ENCODE measurements at places on chromosomes 12 and 14.

GRCh38 chr12:50507474-50507838, 2.7 kb downstream of the DIP2B start:
- DNase-seq, result no peak

- DNase-seq, result no peak
Measured at GRCh38 chr12:32906399-32907165, 10.0 kb upstream of the PKP2 start.

DNA sequence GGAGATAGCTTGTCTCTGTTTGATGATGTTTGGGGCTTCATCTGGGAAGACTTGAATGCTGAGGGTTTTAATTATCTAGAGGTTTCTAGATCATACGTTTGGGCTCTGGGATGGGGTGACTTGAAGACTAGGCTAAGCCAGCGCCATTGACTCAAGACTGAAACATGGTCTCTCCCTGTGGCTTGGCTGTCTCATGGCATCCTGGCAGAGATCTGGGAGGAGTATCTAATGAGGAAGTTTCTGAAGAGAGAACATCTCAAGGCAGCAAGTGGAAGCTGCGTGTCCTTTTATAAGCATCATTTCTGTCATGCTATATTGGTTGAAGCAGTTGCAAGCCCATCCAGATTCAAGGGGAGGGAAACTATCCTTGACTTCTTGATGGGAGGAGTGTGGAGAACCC, 104.8 kb downstream of the UNC79 start:
- DNase-seq, result no peak

DNA sequence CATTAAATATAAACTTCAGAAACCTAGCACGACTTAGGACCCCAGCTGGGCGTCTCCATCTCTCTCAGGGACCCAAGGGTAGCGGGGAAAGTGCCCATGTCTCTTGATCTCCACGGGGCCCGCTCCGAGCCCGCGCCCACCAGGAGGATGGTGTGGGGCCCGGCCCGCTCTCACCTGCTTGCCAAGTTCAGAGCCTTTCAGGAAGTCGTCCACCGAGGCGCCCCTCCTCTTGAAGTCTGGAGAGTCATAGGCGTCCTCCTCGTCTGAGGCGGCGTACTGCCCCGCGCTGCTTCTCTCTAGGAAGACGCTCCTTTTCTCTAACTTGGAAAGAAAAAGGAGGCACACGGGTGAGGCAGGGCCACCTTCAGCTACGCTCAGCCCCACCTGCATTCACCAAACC, 96.9 kb downstream of the PIWIL1 start:
- DNase-seq, result no peak

DNA sequence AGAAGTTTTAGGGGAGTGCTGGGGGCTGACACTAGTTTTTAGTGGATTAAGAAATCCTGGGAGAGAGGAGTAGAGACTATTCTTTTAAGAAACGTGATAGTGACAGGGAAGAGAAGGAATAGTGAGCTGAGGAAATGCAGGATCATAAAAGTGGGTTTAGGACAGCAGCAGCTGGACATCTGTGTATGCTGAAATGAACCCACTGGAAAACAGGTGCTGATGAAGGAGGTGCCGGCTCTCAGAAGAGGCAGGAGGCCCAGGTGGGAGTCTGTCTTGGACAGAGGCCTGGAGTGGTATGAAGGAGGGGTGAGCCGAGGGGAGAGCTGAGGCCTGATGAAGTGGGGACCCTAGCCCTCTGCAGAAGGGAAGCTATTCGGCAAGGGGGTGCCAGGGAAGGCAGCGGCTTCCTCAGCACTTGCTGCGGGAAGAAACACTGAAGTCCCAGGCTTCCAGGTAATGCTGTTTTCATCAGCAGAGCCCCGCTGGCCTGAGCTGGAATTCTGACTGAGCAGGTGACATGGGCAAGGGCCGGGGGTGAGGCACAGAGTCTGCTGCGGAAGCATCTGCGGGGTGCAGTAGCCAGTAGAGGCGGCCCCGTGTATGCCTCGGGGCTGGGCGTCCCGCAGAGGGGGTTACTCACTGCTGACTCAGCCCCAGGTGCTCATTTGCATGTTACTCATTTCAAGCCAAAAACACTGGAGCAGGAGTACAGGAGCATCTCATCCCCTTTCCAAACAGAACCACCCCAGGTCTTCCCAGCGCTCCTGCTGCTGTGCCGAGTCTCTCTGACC, 89.7 kb downstream of the TMCC3 start:
- DNase-seq, result no peak

DNA sequence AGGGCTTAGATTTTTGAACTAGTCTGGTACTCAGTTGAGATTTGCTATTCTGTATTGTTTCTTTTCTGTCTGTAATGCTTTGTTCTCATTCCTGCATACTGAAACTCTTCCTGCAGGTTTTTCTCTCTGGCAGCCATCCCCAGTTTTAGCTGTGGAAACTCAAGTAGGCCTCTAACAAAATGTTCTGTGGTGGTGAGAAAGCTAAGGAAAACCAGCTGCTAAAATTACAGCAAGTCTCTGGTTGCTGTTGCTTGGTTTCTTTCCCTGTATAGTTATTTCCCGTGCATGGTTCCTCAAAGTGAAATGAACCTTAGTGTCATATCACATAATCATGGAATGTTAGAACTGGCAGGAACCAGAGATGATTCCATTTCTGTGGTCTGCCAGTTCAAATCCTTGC, 442.5 kb downstream of the NRXN3 start:
- DNase-seq, result no peak

DNA sequence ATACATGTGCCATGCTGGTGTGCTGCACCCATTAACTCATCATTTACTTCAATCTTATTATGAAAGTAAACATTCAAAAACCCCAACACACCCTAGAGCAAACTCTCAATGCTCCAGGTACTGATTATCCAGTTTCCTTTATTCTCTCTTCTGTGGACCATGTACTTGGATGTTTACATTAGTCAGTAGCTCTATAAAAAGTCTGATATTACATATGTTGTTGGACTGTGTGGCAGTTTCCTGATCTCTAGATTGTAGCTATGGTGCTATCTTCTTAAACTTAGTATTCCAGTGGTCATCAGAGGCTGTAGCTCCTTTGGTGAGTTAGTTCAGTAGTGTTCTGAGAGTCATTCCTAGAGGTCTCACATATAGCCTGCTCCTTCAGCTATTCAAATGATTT, 25.1 kb upstream of the ITGA5 start:
- no peak for DNase-seq

DNA sequence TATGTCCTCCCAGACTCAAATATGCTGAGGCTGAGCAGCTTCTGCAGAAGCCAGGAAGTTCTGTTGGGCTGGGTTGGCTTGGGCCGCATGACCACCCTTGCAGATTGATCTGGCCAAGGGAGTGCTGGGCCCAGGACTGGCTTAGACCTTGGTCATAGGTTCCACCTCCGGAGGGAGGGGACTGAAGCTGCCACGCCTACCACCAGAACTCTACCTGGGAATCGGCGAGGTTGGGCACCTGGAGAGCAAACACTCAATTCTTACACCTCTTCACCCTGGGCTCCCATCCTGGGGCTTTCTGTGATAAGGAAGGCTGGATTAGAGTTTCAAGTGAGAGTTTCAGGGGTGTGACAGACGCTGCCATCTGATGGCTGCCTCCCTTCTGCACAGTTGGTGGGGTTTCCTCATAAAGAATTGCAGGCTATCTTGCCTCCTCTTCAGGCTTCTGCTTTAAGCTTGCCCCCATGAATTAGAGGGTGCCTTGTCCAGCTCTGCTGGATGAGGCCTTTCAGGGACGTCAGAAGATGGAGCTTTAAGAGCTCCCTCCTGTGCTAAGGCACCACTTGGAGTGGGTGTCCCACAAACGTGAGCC, 5.8 kb downstream of the SLC24A4 start:
- DNase-seq, result no peak

DNA sequence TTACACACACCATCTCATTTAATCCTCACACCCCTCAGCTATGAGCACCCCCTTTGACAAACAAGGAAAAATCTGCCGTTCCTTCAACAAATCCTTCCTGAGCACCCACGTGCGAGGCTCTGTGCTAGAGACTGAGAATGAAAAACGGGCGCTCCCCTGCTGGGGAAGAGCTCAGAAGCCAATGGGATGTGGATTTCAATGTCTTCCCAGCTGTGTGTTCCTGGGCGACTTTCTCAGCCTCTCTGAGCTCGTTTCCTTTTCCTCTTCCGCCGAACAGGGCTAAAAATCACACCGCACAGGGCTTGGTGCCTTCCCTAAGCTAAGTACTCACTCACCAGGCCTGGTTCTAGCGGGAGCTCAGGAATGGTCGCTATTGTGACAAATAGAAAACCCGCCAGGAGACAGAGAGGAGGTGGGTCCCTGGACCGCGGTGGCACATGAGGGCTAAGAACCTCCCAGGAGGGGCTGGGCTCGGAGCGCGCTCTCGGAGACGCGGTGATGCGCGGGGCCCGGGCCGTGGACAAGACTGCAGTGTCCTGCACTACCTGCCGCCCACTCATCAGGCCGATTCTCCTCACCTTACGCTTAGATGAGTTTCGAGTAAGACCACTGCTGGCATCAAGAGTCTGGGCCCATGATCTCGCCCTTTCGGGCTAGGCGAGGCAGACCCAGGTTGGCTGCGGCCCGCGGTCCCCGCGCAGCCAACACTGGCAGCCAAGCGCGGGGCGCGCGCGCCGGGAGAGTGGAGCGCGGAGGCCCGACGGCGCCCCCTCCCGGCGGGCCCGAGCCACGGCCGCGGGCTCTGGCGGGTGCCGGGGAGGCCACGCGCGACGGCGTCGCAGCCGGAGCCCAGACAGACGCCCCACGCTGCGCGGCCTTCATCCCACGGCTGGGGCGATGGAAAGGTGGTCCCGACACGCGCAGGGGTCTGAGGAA, 17.0 kb downstream of the ZDHHC22 start:
- no peak for DNase-seq

DNA sequence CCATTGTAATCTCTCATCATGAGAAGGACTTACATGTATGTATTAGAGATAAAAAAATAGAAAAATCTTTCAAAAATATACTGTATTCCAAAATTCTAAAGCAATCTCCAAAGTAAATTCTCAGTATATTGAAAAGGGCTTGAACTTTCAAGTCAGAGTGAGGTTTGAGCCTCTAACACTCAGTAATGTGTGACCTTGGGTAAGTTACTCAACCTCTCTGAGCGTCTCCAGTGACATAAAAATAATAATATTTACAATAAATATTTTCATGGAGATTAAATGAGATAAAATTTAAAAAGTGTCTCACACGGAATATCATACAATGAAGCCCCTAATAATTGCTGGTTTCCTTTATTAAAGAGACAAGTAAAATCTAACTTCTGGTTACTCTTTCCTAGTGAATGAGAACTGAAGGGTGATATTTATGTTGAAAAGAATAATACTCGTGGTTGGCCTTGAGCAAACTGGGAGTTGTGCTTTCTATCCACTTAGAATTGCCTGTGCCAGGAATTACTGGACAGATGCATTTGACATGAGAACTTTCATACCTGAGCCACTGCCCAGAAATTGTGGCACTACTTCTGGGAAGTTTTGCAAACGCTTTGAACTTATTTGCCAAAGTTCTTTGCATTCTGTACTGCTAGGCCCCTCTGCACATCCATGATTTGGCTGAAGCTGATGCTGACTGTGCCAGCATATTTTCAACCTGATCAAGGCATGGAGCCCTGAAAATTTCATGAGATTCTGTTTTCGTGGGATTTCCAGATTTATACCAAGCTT, 933.7 kb downstream of the GALC start:
- DNase-seq, result no peak

DNA sequence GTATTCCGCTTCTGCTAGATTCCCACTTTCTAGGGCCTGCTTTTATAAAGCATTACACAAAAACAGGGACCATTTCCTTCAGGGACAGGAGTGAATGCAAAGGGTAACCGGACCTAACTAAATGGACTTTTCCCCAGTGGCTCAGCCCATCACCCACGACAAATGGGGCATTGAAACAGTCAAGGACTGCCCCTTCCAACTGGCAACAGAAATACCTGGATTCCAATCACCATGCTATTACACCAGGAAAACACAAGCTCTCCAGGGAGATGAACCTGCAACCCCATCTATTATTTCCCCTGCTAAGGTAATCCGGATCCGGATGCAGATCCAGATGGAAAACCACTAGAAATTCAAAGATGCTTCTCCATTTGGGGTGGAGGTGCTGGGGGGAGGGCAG, 1.0 kb downstream of the MPHOSPH9 start:
- DNase-seq, result no peak

DNA sequence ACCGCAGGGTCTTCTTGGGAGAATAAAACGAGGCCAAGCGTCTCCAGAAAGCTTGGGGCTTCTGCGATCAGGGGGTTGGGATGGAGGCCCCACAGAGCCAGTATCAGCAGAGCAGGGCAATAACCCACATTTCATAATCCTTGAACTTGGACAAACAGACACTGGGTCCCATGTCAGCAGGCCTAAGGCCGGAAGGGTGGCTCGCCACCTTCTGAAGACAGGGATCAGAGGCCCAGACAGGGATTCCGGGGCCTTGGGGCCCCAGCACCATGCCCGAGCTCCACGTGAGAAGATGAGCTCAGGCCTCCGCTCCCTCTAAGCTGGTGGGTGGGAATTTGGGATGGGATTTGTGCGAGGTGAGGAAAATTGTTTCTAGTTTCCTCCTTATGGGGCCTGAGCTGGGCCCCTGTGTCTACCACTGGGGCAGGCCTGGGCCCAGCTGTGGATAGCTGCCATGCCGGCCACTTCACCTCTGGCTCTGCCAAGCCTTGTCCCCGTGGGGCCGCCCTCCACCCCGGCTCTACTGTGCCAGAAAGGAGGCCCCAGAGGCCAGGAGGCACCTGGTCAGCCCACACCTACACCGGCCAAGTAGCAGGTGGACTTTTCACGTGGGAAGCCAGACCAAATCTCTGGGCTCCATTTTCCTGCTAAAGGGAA, 67.2 kb upstream of the DLK1 start:
- DNase-seq, result no peak

DNA sequence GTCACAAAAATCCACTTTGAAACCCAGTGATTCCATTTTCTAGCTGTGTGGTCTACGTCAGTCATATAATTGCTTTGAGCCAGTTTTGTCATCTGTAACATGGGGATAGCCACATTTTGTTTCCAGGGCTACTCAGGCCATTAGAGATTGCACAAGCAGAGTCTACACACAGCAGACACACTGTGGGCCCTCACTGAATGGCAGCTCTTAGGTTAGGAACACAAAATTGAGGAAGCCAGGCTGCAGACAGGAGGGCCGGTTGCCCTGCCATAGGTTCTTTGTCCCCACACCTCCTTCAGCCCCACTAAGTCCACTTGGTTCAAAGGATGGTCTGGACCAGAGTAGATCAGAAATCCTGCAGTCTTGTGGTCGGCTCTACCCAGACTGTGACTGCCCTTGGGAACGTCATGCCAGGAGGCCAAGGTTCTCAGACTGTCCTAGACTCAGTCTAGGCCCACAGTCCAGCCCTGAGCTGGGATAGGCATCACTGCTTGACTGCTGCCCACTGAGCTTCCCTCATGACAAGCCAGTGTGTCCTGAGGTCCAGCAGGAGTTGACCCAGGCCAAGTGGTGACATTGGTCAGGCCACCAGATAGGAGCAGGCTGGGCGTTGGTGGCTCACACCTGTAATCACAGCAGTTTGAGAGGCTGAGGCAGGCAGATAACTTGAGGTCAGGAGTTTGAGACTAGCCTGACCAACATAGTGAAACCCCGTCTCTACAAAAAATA, 3.8 kb upstream of the MYH7 start:
- DNase-seq, result no peak

DNA sequence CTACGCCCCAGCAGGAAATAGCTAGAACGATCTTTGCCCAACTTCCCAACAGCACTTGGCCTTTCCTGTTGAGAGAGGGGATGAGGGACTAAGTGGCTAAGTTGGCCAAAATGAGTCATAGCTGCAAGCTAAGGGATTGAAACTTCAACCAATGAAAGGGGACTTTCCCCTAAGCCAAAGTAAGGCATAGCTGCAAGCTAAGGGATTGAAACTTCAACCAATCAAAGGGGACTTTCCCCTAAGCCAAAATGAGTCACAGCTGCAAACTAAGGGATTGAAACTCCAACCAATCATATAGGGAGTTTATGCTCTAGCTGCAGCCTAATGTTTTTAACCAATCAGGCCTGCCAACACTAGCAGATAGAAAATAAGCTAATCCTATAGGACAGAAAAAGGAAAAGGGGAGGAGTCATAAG, 100.5 kb upstream of the SSTR1 start:
- DNase-seq, result no peak

All from CMK (cell line).